ENCODE measurements at places on chromosomes 7 and 10.

DNA sequence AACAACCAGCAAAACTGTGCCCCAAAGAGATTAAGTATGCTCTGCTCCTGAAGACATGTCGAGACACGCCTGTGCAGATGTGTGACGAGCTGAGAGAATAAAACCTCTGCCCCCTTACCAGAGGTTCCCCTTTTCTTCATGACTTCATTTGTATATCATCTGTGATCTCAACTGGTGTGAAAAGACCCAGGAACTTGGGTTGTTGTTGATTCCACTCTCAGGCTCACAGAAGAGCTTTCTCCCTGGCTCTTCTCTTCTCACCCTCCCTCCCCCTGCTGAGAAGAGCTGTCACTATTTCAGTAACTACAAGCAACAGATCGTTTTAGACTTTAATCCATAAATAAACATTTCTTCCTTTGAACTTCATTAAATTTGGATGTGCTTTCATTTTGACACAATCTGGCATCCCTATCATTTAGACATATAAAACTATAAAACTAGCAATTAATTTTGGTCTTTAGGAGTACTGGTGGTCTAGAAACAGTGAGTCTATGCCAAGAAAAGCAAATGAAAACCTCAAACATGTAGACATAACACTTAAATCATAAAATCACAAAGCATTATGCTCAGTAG is 179.3 kb upstream of the FZD8 start:
- no peak for DNase-seq

- DNase-seq = no peak
Observed at GRCh38 chr10:27157150-27157549, 2.0 kb downstream of the MASTL start.

GRCh38 chr10:13704964-13705363 is 118.2 kb downstream of the PRPF18 start:
- DNase-seq = no peak

DNA sequence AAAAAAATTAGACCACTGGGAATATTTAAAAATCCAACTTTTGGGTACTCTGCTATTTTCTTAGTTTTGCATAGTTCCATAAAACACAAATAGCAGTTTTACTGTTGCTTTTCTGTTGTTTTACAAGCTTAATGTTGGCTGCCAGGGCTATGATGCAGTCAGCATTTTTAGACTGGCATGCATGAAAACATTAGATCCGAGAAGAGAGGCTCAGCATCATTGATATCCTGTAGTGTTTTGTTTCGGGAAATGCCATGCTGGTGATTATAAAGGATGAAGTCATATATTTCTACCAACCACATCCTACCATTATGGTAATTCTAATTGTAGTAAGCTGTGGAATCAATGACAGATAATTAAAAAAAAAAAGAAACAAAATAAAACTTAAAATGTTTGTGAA is 104.6 kb downstream of the MBL2 start:
- DNase-seq = no peak

DNA sequence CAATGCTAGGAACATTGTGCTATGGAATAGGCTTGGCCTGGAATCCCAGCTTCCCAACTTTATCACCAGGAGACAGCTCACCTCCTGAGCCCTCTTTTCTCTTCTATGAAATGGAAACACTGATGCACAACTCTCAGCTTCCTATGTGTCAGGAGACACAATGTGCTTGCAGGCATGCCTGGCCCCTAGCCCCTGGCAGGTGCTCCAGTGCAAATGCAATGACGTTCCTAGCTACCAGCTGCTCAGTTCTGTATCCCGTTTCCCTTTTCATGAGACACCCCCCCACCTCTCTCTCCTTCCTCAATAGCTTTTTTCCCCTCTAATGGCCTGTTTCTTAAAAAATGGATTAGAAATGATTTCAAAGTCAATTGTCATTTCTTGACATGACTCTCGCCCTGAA is 30.7 kb downstream of the HABP2 start:
- DNase-seq = no peak

DNA sequence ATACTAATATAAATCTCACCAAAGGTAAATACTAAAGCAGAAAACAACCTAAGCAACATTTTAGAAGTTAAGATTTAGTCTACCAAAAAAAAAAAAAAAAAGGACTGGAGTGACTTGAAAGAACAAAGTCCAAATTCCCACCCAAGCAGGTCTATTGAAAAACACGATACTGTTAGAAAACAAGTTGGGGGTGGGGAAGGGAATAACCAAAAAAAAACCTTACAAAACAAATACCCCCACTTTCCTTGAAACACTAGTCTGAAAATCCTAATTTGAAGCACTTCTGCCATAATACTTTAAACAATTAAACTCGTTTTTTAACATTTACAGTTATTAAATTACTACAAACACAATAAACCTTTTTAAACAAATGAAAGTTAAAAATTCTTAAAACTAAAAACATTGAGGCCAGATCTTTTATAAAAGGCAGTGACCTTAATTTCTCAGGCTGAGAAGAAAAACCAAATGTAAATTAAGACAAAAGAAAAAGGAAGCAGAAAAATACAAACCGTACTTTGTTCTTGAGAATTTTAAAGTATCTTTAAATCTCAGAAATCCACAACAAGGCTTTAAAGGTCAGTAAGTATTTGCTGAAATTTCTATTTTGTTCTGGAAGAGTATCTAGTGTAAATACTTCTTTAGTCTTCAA is 135.1 kb downstream of the NRBF2 start:
- no peak for DNase-seq

- no peak for DNase-seq
Observed at GRCh38 chr7:90834771-90835170, 238.7 kb downstream of the CDK14 start.

DNA sequence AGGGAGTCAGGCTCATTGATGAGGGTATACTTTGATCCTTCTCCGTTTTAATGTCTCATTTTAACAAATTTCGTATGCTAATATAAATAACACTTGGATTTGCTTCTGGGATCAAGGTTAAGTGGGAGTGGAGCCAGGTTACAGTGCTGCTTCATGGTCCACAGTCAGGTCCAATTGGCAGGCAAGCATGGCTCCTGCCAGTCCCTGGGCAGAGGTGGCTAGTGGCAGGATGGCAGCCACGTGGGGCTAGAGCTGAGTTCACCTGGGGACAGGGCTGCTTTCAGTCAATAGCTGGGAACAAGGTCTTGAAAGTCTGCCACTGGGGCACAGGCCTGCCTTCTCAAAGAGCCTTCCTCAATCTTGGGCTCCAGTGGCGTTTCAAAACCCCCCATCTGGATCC is 16.0 kb upstream of the VWA2 start:
- no peak for DNase-seq

DNA sequence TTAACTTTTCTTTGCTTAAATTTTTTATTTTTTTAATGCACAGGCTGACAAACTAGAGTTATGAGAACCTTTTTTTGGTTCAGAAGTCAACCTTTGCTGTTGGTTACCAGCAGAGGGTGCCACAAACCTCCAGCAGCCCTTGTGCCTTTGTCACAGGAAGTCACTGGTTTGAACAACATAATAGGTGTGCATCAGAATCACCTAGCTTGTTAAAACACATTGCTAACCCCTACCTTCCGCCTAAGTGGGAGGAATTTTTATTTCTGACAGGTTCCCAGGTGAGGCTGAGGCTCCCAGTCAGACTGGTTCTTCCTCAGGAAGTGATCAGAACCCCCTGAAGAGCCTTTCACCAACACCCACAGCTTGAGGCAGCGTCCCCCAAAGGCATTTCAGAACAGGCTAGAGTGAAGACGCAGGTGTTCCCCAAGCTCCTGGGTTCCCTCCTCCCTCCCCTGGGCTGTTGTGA is 22.6 kb upstream of the VDAC2 start:
- peak; percentile 43 for DNase-seq

- DNase-seq = no peak
Observed at GRCh38 chr7:30815388-30815854, 44.2 kb downstream of the MINDY4 start.

DNA sequence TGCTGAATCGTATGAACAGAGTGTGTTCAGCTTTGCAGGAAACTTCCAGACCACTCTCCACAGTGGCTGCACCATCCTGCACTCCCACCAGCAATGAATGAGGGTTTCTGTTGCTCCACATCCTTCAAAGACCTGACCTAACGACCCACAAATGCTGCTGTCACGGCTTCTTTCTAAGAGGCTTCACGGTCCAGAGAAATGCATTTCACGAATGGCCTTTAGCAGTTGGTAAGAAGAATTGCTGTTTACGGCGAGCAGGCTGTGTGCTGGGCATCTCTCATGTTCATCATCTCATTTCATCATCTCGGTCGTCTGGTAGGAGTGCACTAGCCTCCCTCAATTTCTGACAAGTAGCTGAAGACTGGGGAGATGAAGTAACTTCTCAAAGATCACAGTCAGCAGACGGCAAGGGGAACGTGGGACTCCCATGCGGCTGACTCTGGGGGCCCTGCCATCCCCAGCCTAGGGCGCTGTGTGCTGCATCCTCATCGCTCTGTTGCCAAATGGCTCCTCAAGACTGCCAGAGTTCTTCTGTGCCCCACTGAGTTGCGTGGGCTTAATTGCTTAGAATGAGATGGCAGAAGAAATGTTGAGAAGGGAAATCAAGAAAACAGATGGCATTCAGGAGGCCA is 72.9 kb downstream of the ADARB2 start:
- DNase-seq = no peak

GRCh38 chr7:2205036-2205780 is 27.5 kb downstream of the MAD1L1 start:
- DNase-seq = no peak

DNA sequence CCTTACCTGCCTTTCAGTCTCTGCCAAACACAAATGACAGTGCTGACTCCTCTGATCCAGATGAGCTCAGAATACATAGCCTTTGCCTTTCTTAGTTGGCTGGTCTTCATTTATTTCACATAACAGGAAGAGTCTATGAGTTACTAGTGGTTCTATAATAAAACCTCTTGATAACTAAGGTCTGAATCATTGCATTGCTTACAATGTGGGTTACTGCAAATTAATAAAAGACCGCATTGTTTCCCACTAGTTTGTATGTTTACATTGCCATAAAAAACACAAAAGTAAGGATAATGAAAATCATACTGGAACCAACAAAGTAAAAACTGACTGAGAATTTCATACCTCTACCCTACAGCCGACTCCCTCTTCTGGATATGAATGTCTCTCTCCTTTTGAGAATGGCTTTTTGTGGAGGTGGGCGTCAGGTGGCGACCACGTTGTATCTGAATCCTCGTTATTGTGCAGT is 62.0 kb upstream of the AKR1E2 start:
- no peak for DNase-seq

All from bone marrow (tissue), 2 donors.